ENCODE measurements at places on chromosomes 6 and 20.

DNA sequence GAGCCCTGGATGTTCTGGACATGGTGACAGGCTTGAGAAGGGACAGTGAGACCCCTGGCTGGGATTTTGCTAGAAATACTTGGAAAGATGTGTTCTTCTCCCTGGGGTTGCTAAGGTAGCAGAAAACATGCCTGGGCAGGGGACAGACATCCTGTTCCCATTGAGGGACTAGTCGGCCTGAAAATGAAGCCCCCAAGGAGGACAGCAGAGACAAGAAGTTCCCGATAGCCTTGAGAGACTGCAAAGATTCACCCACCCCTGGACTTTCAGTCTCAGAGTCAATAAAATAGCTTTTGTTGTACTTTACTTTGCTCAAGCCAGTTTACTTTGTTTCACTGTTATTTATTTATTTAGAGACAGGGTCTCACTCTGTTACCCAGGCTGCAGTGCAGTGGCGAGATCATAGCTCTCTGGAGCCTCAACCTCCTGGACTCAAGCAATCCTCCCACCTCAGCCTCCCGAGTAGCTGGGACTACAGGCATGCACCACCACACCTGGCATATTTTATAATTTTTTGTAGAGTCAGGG is 28.4 kb downstream of the ATP9A start:
- no peak for DNase-seq

GRCh38 chr6:72811971-72812421 is 190.1 kb downstream of the KCNQ5 start:
- no peak for DNase-seq

GRCh38 chr6:125747589-125748405 is 1.6 kb upstream of the HEY2 start:
- DNase-seq: peak; percentile 33

DNA sequence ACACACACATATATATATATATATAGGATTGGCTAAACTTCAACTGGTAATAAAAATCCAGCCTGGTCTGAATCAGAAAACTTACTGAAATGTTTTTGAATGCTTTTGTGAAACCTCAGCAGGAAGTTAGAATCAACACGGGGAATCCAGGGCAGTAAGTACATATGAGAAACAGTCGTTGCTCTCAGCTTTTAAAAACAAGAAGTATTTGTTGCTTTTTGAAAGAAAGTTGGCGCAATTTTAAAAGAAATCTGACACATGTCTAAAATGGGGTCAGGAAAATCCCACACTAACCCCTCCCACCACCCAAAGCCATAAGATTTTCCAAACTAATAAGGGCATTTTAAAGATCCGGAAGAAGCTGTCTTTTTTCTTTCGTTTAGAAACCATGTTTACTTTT is 11.5 kb upstream of the CCDC170 start:
- no peak for DNase-seq

GRCh38 chr20:62463651-62464424 is 12.0 kb downstream of the GATA5 start:
- no peak for DNase-seq

GRCh38 chr20:32395066-32395465 is 36.9 kb downstream of the ASXL1 start:
- no peak for DNase-seq

GRCh38 chr6:87656857-87657256 is 45.2 kb downstream of the AKIRIN2 start:
- DNase-seq: no peak

GRCh38 chr20:63734111-63734945 is 2.1 kb upstream of the LIME1 start:
- DNase-seq: no peak

Measured in stimulated activated CD4-positive, alpha-beta T cell treated with anti-CD3 and anti-CD28 coated beads, Interleukin-15, amount 100 ng/mL, for 24 hours (primary cell).